ENCODE measurements at places on chromosomes 12 and 14.
A peak's percentile ranks its signal among the peaks of the same experiment; 100 is the strongest.

DNA sequence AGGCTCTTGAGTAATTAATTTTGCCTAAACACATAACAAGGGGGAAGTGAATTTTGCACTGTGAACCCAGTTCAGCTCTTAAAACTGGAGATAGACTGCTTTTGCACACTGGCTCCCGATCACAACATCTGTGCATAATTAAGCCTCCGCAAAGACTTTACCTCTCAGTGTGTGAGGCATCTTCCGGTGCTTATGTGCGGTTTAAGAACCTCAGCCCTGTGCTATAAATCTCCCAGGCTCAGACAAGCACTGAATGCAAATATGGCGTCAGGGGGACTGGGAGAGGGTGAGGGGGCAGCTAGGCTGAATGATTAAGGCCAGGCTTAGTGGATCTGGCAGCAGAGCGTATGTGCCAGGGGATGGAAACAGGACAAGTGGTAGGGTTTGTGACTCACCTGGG is 103.3 kb downstream of the ADCK1 start:
- no peak for DNase-seq

GRCh38 chr12:22014783-22015144 is 31.3 kb upstream of the CMAS start:
- no peak for DNase-seq

GRCh38 chr14:32457213-32457920 is 128.3 kb downstream of the AKAP6 start:
- DNase-seq: no peak

GRCh38 chr12:1706632-1706980 is 15.7 kb downstream of the ADIPOR2 start:
- no peak for DNase-seq

DNA sequence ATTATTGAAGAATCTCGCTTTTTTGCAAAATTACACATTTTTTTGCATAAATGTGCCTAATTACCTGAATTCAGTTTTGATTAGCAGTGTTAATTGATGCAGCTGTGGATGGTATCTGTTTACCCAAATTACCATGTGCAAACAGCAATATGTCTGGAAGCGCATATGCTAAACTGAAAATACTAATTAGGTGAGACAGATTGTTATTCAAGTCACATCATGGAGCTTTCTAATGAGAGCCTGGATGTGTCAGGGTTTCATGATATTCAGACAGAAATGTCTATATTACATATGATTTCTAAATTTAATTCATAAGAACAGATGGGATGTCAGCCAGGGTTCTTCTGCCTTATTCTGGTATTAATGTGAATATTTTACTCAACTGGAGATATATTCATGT is 74.9 kb downstream of the RMST start:
- DNase-seq: no peak

DNA sequence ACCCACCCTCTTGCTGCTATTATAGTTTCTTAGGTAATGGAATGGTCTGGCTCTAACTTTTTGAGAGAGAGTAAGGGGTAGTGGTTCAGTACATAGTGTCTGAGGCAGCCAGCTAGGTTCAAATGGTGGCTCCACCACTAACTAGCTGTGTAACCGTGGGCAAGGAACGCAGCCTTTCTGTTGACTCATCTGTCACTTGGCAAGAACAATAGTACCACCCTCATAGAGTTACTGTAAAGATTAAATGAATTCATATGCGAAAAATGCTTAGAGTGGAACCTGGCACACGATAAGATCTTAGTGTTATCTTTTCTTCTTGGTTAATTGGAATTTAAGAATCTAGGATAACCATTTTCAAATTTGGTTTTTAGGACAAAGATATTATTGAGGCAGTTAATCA is 14.0 kb downstream of the CCDC62 start:
- no peak for DNase-seq

DNA sequence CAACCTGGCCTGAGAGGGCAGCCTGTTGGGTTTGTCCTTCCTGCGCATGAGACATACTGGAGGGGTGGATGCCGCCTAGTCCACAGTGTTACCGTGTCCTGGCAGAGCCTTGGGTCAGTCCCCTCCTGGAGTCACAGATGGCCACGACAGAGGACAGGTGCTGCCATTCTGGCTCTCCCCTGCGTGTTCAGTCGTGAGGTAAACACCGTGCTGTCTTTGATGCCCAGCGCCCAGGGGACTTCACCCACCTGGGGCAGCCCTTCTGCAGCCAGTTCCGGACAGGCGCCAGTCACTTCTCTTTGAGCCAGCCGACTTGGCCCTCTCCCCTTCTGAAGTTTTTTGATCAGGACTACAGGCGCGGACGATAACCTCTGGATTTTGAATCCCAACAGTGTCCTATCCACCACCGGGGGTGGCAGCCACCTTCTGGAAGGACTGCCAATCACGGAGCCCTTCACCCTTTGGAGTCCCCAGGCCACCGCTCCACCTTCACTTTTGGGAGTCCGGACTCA is 933.0 kb downstream of the DIO2 start:
- DNase-seq: no peak

DNA sequence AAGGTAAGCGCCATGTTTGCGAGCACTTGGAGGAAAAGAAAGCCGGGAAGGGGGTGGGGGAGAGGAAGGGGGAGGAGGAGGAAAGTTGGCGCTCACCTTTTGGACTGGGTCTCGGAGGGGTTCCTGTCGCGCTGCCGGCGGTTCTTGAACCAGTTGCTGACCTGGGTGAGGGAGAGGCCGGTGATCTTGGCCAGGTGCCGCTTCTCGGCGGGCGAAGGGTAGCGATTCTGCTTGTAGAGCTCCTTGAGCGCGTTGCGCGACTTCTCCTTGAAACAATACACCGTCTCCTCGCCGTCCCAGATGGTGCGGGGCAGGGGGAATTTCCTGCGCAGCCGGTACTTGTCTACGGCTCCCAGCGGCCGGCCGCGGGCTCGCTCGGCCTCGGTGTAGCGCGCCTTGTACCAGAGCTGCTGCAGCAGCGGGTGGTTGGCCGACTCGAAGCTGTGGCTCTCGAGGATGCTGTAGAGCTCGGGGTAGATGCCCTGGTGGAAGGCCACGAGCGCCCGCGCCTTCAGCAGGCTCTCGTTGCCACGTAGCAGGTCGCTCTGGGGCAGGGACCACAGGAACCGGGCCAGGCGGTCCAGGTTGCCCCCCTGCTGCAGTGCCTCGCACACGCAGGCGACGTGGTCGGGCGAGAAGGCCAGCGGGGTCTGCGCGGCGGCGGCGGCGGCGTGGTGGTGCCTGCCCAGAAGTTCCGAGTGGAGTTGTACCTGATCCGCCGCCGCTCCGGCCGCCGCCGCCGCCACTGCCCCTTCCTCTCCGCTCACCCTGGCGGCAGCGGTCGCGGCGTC is 840 bp downstream of the SIX4 start:
- DNase-seq: peak; percentile 49

DNA sequence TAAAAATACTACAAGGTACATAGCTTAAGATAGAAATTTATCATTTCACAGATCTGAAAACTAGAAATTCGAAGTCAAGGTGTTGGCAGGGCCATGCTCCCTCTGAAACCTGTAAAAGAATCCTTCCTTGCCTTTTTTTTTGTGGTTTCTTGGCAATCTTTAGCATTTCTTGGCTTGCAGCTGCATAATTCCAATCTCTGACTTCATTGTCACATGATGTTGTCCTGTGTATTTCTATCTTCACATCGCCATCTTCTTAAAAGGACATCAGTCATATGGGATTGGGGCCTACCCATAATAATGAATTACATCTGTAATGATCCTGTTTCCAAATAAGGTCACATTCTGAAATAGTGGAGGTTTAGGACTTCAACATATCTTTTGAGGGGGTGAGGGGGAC is 250.4 kb downstream of the TMTC2 start:
- no peak for DNase-seq

GRCh38 chr14:85002846-85003245 is 527.1 kb upstream of the FLRT2 start:
- DNase-seq: no peak

- DNase-seq: no peak
Observed at GRCh38 chr12:107844312-107844921, 69.9 kb downstream of the ASCL4 start.

DNA sequence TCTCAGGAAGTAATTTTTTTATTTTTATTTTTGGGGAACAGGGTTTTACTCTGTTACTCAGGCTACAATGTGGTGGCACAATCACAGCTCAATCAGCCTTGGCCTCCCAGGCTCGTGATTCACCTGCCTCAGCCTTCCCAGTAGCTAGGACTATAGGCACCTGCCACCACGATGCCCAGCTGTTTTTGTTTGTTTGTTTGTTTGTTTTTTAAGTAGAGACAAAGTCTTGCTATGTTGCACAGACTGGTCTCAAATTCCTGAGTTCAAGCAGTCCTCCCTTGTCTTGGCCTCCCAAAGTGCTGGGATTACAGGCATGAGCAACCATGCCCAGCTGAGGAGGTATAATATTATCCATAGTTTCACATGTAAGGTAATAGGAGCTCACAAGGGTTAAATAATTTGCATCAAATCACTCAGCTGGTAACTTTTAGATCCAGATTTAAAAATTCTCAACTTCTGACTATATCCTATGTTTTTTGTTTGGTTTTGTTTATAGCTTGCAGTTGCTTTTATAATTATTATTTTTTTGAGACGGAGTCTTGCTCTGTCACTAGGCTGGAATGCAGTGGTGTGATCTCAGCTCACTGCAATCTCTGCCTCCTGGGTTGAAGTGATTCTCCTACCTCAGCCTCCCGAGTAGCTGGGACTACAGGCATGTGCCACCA is 629.3 kb downstream of the DIO2 start:
- DNase-seq: no peak

GRCh38 chr12:116558280-116559161 is 660 bp upstream of the MAP1LC3B2 start:
- peak; percentile 39 for DNase-seq

GRCh38 chr12:94768398-94769046 is 118.2 kb upstream of the TMCC3 start:
- DNase-seq: peak; percentile 45

DNA sequence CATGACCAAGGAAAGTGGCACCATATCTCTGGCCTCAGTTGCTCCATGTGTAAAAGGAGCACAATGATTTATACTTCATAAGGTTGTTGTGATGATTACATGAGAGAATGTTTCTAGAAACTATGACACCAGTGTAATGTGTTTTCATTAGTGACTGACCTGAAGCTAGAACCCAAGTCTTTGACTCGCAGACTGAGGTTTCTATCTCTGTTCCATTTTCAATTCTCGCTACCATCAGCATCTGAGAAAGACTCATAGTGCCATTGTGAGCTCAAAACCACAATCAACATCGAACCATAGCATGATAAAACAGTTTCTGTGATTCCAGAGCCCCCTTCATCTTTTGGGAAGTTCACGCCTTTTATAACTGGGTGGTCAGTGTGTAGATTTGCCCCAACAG is 53.8 kb downstream of the STAB2 start:
- DNase-seq: peak; percentile 74

DNA sequence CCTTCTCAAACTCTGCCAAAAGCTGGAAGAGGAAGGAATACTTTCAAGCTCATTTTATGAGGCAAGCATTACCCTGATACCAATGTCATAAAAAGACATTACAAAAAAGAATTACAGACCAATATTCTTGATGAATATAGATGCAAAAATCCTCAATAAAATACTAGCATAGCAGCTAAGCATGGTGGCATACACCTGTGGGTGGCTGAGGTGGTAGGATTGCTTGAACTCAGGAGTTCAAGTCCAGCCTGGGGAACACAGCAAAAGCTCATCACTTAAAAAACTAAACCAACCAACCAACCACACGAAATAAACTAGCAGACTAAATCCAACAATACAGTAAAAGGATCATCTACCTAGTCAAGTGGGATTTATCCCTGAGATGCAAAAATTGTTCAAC is 29.6 kb downstream of the A2M start:
- DNase-seq: no peak

GRCh38 chr12:50333441-50333840 is 50.1 kb upstream of the LIMA1 start:
- no peak for DNase-seq

GRCh38 chr12:122111089-122111641 is 32.6 kb downstream of the MLXIP start:
- no peak for DNase-seq

DNA sequence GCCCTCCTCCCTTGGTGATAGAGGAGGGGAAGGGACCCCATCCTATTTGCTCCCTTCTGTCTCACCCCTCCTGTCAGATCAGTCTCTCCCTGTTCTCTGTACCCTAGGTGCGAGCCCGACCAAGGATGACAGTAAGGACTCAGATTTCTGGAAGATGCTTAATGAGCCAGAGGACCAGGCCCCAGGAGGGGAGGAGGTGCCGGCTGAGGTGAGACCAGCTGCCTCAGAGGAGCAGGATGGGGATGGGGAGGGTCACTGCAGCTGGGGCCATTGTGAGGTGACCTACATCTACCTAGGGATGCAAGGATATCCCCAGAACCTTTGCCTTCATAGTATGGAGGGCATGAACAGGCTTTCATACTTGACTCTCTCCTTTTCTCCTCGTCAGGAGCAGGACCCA is 22.2 kb downstream of the AGAP2 start:
- DNase-seq: no peak

GRCh38 chr14:89370781-89371180 is 46.3 kb downstream of the FOXN3 start:
- no peak for DNase-seq

GRCh38 chr14:72894623-72895378 is 900 bp upstream of the DPF3 start:
- no peak for DNase-seq

GRCh38 chr12:19287302-19287701 is 152.0 kb upstream of the AEBP2 start:
- DNase-seq: no peak

- DNase-seq: peak; percentile 44
Observed at GRCh38 chr12:78406828-78407227, 457.7 kb upstream of the SYT1 start.

DNA sequence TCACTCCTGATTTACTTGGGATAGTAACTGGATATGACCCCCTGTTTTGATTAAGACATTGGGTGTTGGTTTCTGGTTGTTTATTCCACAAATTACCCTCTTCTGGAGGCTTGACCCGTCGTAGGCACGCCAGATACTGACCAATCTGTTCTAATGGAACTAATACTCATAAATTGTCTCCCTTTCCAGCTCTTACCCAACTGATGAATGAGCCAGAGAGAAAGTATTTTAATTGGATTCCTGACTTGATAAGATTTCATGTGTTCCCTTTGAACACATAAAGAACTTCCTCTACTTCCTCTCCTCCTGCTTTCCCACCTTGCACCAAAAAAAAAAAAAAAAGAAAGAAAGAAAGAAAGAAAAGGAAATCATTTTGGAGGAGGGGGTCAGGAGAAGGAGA is 340.9 kb downstream of the PCNX1 start:
- no peak for DNase-seq

DNA sequence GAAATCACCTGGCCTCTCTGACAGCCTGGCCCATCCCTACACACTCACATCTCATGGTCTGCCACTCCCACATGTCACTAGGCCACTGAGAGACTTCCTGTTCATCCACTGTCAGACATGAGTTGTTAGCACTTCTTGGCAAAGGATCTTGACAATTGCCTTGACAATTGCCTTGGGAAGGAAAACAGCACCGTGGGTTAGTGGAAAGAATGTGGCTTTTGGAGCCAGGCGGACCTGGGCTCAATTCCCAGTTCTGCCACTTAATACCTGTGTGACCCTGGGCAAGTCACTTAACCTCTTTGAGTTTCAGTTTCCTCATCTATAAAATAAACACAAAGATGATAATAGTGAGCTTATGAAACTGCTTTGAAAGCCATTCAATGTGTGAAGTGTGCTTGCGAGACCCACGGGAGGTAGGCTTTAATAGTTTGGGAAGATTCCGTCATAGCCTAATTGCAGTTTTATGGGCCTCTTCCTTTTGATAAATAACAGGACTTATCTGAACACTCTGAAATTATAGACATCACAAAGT is 250.4 kb downstream of the C12orf75 start:
- DNase-seq: no peak

GRCh38 chr12:101634724-101635123 is 40.0 kb downstream of the MYBPC1 start:
- DNase-seq: peak; percentile 85

GRCh38 chr12:116695464-116695725 is 42.5 kb downstream of the SPRING1 start:
- no peak for DNase-seq
